ENCODE measurements at places on chromosomes 12 and 14.

DNA sequence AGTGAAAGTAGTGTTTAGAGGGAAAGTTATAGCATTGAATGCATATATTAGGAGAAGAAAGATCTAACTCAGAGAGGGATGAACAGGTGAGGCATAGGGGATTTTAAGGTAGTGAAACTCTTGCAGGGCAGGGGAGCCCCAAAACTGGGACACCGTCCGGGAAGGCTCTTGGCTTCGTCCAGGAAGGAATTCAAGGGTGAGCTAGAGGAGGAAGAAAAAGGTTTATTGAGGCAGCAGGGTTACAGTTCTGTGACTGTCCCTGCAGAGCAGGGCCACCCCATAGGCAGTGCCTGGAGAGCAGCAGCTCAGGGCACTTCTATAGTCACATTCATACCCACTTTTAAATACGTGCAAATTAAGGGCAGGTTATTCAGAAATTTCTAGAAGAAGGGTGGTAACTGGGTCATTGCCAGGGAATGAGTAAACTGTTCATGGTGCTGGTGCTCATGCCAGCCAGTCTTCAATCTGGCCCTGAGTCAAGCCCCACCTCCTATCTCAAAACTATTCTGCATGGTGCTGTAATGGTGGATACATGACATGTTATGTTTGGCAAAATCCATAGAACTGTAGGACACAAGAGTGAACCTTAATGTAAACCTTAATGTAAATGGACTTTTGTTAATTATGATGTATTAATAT, 1.2 kb upstream of the OAS1 start:
- no peak for DNase-seq

DNA sequence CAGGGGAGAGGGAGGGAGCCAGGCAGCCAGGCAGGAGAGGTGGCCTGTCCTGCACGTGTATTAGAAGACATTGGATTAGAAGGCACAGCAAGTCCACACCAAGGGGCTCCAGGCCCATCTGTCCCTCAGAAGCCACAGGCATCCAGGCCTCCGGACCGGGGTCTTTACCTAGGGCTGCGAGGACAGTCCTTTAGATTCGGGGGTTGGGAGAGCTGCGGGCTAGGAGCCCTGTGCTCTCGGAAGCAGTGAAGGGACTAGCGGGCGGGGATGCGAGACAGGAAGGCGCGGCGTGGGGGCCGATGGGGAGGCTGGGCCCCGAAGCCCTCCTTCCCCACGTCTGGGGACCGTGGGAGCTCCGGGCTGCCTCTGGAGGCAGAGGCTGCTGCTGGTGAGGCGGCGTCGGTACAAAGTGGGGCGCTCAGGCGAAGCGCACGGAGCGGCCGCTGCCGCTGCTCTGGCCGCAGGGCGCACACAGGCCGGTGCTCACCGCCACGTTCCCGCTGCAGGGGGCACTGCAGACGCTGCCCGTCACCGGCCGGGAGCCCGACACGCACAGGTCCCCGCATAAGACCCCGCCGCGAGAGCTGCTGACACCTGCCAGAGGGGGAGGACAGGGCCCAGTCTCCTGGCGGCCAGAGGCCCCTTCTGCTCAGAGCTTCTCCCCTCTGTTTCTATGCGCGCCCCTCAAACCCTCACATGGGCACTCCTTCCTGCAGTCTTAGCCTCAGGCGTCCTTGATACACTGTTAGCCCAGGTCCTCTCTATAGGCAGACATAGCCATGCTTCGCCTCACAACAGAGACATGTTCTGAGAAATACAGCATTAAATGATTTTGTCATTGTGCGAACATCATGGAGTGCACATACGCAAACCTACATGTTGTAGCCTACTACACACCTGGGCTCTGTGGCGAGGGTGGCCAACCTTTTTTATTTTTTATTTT, 17.3 kb downstream of the KRT7 start:
- DNase-seq: no peak

GRCh38 chr12:114580306-114580705, 103.7 kb downstream of the TBX3 start:
- no peak for DNase-seq

DNA sequence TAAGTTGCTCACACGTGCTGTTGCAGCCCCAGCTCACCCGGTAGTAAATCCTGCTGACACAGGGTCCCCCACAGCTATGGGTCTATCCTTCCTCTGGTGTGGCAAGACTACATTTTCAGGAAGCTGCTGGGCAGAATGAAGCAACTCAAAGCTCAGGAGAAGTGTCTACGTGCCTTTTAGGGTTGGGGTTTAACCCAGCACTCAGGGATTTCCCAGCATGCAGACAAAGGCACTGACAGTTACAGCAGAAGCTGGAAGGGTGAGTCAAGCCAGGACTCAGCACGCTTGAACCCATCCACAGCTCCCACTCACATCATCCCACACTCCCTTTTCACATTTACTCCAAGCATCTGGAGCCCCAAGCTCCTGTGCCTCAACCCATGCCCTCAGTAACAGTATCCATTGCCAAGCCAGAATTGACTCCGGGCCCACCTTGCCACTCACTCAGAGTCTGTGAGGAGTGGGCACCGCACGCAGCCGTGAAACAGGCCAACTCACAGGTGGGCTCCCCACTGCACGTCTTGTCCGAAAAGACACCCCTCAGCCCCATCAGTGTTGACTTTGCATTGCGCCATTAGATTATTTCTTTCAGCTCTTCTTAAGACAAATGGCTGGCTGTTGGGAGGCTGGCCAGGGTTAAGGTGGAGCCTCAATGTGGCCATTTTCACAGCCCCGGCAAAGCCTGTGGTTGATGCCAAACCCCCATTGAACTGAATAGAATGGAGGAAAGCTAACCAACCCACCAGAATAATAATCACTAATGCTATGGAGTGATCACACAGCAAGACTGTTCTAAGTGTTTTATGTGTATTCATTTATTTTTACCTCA, 59.6 kb downstream of the ZFP36L1 start:
- peak; percentile 16 for DNase-seq

DNA sequence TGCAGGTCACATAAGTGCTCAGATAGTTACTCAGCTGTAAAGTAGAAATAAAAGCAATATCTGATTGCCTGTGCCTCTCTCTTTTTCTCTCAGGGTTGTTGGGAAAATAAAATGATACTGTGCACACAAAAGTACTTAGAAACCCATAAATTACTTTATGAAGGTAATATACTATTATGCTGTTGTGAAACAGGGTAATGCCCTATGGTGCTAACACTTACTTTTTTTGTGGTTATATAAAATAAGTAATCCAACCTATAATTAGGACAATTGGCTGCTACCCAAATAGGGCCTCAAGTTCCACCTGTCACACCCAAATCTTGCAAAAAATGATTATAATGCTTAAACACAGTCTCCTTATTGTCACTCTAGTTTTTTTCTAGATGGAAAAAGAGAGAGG, 50.6 kb downstream of the DAAM1 start:
- no peak for DNase-seq

DNA sequence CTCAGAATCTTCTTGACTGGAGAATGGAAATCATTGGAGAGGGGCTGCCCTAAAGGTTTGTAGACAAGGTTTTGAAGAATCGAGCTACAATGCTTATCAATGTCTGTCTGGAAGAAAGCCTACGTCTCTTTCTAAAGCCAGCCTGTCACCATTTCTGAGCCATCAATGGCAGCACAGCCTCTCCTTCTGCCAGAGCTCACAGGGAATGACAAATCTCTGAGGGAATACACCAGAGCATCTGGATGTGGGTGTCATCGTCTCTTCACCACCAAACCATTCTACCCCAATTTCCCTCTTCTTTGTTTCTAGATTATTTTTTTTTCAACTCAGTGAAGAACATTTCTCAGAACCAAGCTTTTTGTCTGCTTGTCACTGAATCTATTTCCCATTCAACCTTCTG, 349.7 kb downstream of the EMP1 start:
- DNase-seq: no peak

DNA sequence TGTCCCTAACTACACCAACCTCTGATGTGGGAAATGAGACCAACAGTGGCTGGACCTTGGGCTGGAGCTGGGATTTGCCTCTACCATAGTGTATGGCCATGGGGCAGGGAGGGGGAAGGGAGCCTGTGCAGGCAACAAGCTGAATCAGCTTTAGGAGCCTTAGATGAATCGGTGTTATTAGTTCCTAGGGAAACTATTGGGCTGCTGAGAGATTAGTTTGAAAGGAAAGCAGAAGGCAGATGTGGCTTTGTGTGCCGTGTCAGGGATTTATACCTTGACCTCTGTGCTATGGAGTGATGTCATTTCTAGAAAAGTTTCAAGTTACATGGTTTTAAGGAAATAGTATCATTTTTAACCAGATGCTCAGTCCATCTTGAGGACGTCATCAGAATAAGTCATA, 19.5 kb upstream of the GAS2L3 start:
- no peak for DNase-seq

All from activated CD4-positive, alpha-beta T cell treated with anti-CD3 and anti-CD28 coated beads for 24 hours (primary cell).